ENCODE measurements at places on chromosomes 1 and 21.

DNA sequence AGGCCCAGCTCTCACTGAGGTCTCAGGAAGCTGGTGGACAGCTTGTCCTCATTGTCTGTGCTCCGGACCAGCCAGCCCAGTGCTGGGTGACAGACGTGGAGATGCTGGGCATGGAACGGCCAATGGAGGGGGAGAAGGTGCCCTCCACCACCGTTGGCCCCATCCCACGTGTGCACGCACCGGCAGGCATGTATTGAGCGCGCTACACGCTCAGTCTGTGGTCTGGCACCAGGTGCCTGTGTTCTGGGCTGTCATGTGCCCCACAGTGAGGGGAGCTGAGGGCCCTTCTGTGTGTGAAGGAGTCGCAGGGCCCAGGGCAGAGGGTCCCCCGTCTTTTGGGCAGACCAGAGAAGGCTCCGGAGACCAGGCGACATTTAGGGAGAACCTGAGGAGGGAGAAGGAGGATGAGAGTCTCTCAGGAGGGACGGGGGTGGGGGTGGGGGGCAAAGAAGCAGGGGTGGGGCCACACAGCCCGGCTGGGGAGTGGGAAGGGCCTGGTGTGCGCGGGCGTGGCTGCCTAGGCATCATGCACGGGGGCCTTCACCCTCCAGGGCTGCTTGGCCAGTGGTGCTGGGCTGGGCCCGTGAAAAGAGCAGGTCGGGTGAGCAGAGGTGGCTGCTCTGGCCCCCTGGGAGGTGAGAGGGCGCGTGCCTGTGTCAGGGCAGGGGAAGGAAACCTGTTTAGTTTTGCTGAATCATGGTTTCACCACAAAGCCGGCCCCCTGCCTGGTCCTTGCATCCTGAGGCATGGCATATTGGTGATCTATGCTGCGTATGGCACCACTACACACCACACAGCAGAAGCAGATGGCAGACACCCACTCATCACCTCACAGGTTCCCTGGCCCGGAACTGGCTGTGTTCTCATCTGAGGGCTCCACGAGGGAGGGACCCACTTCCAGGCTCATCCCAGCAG is 86.7 kb upstream of the TTC34 start:
- DNase-seq: peak; percentile 18

- DNase-seq: peak; percentile 40
Observed at GRCh38 chr1:56566061-56566744, 13.2 kb downstream of the PLPP3 start.

DNA sequence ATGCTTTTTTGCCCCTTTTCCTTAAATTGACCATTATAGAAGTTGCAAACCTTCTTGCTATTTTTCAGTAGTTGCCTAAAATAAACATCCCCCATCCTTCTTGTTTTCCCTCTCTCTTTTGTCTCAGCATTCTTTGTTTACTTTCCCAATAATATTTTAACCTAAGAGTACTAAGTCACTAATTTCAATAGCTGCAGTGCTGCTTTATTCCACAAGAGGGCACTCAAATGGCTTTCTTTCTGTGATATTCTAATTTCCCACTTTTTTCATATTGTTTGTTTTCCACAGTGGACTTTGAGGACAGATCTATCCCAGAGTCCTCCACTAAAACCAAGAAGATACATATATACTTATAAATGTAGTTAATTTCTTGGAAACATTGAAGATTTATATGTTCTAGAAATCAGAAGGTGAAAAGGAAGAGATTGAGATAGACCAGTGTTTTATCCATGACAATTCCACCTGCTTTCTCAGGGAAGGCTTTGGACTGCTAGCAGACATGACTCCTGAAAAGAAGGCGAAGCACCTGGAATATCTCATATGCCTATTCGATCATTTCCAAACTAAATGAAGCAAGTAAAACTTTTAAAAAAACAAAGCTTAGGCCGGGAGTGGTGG is 104.8 kb upstream of the GRIK1 start:
- DNase-seq: no peak

DNA sequence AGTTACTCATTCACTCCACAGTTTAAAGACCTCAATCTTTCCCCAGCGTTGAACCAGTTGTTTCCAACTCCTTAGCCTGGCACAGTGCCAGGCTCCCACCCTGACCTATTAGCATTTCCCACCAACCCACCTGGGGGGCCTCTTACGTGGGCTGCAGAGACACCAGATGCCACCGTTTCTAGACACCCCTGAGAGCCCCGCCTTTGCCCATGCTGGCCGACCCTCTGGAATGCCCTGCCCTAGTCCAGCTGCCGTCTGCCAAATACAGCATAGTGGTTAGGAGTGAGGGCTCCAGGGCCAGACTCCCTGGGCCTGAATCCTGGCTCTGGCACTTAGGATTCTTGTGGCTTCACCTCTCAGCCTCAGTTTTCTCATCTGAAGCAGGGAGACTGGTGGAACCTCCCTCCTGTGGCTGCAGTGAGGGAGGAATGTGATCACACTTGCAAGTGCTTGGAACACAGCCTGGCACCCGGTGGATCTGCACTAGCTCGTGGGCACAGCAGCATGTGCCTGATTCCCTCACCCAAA is 65.2 kb downstream of the TMCO4 start:
- DNase-seq: no peak

GRCh38 chr1:38476850-38477178 is 382.8 kb downstream of the RRAGC start:
- peak; percentile 22 for DNase-seq

GRCh38 chr1:106072909-106073600 is 983.4 kb upstream of the PRMT6 start:
- DNase-seq: no peak

GRCh38 chr1:96220651-96221050 is 500.9 kb upstream of the PTBP2 start:
- no peak for DNase-seq

DNA sequence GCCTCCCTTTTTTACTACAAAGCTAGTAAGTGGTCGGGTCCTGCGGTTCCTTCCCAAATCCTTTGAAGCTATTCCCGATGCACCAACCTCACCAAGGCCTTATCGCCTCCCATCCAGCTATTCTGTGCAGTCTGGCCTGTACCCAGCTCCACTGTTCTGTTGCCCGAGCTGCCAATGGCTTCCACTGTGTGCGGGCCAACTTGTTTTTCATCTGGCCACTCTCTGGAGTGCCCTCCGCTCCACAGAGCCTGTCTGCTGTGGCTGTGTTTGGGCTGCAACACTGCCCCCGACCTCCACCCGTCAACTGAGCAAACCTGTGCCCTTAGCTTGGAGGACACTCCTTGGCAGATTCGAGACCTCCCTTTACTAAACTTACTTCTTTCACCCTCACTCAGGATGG is 125.0 kb downstream of the KIAA0319L start:
- DNase-seq: no peak

- DNase-seq: no peak
Observed at GRCh38 chr1:167899253-167899681, 14.7 kb downstream of the ADCY10 start.

GRCh38 chr1:87953732-87954344 is 625.2 kb downstream of the LMO4 start:
- DNase-seq: peak; percentile 75

DNA sequence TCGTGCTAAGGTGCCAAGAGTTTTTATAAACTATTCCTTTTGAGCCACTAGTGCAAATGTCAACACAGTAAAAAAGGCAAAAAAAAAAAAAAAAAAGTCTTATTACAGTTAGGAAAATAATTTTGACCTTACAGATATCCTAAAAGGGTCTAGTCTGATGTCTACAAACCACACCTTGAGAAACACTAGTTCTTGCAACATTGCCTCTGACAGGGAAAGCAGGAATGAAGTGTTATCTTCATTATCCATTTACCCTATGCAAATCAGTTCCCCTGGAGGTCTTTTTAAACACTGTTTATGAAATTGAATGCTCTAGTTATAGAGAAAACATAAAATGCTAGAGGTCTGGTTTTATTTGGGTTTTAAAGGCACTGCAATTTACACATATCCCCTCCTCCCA is 115.2 kb upstream of the DMRTA2 start:
- DNase-seq: no peak

GRCh38 chr1:50108497-50109059 is at the start of gene ELAVL4:
TSS of gene ELAVL4 (plus strand) at chr1:50108920. CDS start at chr1:50109190, 270 bp downstream.
- no peak for DNase-seq

- DNase-seq: peak; percentile 86
Observed at GRCh38 chr1:173669491-173669941, at the start of gene ANKRD45. TSS of gene ANKRD45 (minus strand) at chr1:173669851. CDS start at chr1:173659418, 10,433 bp downstream.

GRCh38 chr1:247908766-247909165 is 11.3 kb upstream of the OR2T8 start:
- DNase-seq: no peak

- peak; percentile 99 for DNase-seq
Observed at GRCh38 chr1:153626904-153627714, at the start of gene S100A13. TSS of gene S100A13 (minus strand) at chr1:153627505. CDS start at chr1:153626472, 1,033 bp downstream.

DNA sequence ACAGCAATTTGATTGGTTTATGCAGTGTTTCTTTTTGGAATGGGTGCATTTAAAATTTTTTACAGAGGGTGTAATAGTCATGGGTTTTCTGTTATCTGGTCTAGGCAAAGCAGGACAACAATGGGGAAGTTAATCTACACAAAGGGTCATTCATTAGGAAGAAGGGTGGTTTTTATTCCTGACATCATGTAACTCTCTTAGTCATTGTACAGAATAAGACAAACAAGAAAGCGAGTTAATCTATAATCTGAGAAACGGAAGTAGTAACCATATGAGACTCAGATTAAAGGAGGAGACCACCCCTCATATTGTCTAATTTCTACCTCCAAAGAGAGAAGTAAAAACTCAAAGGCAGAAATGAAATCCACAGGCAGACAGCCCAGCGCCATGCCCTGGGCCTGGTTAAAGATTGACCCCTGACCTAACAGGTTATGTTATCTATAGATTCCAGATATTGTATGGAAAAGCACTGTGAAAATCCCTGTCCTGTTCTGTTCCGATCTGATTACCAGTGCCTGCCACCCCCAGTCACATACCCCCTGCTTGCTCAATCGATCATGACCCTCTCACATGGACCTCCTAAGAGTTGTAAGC is 10.5 kb upstream of the IFI6 start:
- no peak for DNase-seq

GRCh38 chr1:25649505-25650288 is 33.1 kb downstream of the MAN1C1 start:
- DNase-seq: no peak

DNA sequence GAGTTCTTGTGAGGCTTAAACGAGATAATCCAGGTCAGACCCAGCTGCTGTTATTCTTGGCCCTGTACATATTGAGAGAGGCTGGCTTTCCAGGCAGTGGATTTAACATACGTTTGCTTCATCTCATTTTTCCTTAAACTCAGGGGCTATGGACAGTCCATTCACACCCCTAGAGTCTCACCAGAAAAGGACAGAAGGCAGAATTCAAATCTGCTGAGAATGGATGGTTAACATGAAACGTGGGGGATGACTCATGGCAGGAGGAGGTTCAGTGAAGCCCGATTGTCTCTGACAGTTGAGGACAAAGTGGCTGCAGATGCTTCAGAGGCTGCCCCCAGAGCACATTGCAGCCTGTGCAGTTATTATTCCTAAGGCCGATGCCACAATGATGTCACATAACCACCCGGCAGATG is 39.5 kb downstream of the TGFB2 start:
- no peak for DNase-seq

DNA sequence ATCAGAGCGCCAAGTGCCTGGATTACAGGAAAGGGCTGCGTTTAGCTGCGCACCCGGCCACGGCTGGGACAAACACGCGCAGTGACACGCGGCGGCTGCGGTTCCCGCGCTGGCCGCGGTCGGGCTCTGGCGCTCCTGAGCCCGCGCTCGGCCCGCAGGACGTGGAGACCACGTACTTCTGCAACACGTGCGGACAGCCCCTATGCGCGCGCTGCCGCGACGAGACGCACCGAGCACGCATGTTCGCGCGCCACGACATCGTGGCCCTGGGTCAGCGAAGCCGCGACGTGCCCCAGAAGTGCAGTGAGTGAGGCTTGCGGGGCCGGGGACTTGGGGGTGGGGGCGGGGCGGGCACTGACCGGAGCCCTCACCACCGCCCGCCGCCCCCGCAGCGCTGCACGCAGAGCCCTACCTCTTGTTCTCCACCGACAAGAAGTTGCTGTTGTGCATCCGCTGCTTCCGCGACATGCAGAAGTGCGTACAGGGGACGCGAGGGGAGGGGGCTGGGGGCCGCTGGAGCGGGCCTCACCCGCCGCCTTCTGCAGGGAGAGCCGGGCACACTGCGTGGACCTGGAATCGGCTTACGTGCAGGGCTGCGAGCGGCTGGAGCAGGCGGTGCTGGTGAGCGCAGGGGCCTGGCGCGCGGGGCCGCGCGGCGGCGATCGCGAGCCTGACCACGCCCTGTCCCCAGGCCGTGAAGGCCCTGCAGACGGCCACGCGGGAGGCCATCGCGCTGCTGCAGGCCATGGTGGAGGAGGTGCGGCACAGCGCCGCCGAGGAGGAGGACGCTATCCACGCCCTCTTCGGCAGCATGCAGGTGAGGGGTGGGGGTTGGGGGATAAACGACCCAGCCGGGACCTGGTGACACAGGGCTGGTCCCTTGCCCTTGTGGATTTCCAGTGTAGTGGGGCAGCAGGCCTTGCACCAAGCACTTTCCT is 3.1 kb downstream of the RNF207 start:
- peak; percentile 55 for DNase-seq

- no peak for DNase-seq
Observed at GRCh38 chr1:10399444-10399941, 629 bp downstream of the PGD start.

- DNase-seq: no peak
Observed at GRCh38 chr1:151401125-151401788, 1.9 kb downstream of the PSMB4 start.

DNA sequence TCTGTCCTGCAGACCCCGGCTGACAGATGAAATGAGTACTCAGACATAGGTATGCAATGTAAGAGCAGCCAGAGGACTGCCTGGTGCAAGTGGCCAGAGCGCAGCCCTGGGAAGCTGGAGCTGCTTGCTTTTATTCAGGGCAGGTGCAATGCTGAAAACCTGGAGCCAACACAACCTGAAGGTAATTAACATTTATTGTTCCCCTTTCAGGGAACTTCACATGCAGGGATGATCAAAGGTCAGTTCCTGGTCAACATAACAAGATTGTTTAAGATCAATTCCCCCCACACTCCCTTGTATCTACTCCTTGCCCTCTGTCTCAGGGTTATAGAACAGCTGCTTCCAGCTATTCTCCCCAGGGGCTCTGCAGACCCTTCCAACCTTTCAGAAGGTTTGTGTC is 48.7 kb upstream of the PRELP start:
- no peak for DNase-seq

DNA sequence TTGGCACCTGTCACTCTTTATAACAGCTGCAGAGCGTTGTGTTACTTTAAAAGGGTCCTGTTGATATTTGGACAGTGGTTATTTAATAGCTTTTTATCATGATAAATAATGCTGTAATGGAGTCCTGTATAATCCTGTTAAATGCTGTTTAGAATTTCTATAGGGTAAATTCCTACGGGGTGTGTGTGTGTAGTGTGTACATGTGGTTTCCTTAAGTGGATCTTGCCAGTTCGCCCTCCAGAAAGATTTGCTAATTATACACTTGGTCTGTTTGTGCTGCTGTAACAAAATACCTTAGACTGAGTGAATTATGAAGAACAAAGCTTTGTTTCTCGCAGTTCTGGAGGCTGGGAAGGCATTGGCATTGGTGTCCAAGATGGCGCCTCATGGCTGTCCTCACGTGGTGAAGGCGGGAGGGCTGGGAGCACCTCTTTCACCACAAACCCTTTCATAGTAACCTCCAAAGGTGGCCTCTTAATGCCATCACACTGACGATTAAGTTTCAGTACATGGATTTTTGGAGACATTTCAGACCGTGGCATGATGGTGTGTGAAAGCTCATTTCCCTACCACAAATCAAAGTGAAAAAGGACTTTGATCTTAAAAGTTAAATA is 11.2 kb downstream of the PRMT2 start:
- DNase-seq: no peak

- peak; percentile 62 for DNase-seq
Observed at GRCh38 chr1:3668585-3669300, 16.4 kb downstream of the TP73 start.

Data from ELF-1 (cell line).